Activated CD8-positive, alpha-beta memory T cell treated with anti-CD3 and anti-CD28 coated beads for 1 hour (primary cell): ENCODE measurements at places on chromosomes 7 and 10.

DNA sequence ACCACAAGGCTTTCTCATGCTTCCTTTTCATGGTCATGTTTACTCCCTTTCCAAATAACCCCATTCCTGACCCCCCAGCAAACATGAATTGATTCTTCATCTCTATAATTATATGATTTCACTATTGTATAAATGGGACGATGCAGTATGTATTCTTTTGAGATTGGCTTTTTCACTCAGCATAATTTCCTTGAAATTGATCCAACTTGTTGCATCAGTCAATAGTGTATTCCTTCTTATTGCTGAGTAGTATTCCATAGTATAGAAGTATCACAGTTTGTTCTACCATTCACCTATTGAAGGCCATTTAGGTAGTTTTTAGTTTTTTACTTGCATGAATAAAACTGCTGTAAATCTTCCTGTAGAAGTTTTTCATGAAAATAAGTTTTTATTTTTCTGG lies 264.7 kb downstream of the BAMBI start:
- no peak for DNase-seq

DNA sequence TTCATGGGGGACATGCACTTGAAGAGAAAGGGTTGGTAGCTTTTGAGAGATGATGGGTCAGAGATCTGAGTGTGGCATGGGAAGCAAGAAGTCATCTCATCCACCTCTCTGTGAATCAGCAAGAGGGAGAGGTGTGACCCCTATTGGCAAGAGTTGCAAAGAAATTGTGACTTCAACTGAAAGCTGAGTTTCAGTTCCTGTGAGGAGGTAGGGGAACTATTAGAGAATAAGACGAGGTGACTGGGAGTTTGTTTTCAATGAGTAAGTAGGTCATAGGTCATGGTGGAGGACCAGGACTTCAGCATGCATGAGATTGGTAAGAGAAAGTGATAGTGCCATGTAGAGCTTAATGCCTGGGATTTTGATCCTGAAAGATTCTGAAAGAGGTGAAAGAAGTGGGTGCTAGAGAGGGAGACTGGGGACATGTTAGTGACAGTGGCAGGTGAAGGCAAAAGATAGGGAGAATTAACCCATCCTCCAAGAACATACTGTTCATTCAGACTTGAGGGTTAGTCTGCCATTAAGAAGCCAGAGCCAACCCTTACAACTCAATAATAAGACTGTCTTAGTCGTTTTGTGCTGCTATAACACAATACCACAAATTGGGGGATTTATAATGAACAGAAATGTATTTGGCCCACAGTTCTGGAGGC lies 75.5 kb upstream of the CAPZA2 start:
- no peak for DNase-seq

DNA sequence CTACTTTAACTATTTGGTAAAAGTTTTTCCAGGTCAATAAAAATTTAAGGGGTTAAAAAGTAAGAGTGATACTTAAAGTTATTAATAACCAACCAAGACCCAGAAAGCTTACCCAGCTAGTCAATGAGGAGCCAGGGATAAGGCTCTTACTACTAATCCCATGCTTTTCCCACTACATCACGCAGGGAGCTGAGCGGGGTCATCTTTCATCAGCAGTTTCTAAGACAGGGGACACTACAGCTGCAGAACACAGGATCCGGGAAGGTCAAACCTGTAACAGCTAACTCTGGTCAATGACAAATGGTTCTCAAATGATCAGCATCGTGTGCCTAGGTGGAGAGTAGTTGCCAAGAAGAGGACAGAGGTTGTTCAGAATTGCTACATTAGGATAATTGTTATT lies 65.1 kb downstream of the RSU1 start:
- DNase-seq = no peak

GRCh38 chr7:131629217-131629882 lies 72.9 kb upstream of the PODXL start:
- DNase-seq = no peak

- no peak for DNase-seq
Measured at GRCh38 chr7:158364451-158364850, 223.2 kb downstream of the PTPRN2 start.

DNA sequence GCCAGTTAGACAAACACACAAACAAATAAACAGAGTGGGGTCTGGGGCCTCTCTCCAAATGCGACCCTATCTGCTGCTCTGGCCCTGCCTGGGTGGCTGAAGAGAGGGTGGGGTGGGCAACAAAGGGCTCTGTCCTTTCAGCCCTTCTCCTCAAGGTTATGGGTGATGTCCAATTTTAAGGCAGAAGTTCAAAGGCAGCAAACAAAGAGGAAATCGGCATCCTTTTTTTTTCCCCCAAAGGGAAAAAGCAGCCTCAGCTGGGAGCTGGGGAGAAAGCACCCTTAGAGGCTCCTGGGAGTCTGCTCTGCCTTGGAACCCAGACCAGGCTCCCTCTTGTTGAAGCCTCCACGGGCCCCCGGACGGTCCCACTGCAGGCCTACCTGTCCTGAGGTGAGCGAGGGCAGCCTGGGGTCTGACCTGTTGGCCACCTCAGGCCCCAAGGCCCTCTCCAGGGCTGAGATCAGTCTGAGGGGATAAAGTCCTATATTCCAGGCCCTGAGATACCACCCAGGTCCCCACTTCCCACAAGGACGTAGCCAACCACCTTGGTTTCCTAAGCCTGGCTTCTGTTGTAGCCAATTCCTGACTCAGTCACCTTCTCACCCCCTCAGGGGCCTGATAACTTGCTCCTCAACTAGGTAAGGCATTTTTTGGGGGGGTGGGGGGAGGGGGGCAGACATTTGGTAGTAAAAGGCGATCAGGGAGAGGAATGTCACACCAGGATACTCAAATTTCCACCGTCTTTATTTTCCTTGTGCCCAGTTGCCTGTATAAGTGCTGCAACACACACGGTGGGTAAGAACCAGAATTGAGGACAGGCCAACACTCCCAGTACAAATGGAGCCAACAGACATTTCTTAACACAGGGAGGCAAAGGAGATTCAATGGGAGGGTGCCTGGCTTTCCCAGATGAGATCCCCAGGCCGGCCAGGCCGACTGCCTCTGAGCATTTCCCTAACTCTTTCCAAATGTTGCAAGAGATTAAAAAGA lies 4.3 kb downstream of the HOXA11 start:
- DNase-seq = no peak

GRCh38 chr10:129841590-129841989 lies 122.5 kb downstream of the EBF3 start:
- no peak for DNase-seq

GRCh38 chr10:119421891-119422681 lies 120.4 kb downstream of the RGS10 start:
- no peak for DNase-seq

DNA sequence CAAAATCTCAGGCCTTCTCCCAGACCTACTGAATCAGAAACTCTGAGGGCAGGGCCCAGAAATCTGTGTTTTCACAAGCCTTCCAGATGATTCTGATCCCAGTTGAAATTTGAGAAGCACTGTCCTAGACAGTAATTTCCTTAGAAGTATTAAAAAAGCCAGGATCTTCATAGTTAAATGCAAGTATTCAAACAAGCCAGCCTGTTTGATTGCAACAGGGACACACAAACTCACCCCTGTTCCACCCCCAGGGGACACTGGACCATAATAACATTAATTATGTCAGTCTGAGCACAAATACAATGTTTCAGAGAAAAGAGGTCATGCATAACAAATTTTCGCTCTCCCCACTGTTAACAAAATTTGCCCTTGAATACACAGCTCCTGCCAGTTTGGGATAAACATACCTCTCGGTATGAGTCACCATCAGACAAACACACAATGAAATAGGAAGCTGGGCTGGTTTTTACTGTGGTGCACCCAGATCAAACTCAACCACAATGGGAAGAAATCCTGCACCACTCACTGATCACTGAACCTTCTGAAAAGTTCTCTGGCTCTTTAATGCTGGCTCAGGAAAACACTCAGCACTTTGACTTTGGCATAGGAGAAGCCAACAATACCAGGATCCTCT lies 34.3 kb downstream of the ABLIM1 start:
- DNase-seq = no peak

DNA sequence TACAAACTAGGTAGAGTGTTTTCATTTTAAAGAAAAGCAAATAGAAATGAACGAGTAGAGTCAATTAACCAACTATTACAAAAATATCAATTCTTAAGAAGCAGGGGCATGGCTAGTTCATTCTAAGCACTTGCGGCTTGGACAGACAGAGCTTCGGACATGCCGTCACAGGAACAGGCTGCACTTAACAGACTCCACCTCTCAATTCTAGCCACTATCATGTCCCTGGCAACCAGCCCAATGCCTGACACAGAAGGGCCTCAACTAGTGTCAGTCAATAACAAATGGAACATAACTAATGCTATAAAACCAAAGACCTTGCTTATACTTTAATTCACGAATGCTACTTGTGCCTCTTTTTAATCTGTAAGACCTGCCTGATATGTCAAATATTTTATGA lies 74.4 kb downstream of the TPK1 start:
- no peak for DNase-seq

DNA sequence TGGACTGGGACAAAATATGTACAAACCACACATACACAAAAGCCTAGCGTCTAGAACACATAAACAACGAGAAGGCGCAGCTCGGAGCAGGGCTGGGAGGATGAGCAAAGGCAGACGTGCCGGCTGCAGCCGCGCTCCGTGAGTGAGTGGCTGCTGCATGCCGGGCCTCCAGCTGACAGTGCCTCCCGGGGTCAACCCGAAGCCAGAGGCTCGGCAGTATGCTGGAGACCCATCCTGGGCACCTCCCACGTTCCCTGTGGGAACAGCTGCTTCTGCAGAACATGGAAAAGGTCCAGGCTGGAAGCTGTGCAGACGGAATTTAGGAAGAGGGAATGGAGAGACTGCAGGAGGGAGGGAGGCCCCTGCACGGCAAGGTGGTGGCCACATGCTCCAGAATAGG lies 3.6 kb upstream of the GPR146 start:
- DNase-seq = no peak

GRCh38 chr10:64690194-64690593 lies 1169.0 kb downstream of the REEP3 start:
- DNase-seq = no peak

DNA sequence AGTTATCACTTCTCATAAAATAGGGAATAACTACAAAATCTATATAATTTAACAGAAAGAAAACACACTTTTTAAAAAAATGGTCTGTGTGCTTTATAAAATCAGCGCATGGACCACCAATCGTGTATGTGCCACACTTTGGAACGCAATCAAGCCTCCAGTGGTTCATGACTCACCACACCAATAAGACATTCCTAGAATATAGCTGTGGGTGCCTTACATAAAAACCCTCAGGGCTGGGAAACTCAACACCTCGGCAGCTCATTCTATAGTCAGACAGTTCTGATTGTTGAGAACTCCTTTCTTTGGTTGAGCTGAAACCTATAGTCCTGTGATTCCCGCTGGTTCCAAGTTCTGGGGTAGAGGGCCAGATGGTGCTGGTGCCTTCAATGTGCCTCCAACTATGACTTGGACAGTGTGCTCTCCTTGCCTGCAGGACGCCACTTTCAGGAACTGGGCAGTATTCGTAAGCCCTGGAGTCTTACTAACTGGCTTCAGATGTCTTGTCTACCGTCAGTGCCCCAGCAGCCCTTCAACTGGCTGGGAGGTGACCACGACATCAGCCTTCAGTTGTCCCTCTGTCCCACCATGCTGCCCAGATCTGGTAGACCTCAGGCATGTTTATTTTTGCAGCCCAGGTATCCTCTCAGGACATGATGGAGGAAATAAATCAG lies 135.7 kb upstream of the GDF10 start:
- DNase-seq = no peak

- DNase-seq = no peak
Measured at GRCh38 chr7:20238754-20239324, 21.7 kb upstream of the MACC1 start.

GRCh38 chr7:89023877-89024276 lies 228.3 kb upstream of the TEX47 start:
- DNase-seq = no peak

GRCh38 chr10:117255835-117256460 lies 15.0 kb downstream of the SLC18A2 start:
- no peak for DNase-seq

DNA sequence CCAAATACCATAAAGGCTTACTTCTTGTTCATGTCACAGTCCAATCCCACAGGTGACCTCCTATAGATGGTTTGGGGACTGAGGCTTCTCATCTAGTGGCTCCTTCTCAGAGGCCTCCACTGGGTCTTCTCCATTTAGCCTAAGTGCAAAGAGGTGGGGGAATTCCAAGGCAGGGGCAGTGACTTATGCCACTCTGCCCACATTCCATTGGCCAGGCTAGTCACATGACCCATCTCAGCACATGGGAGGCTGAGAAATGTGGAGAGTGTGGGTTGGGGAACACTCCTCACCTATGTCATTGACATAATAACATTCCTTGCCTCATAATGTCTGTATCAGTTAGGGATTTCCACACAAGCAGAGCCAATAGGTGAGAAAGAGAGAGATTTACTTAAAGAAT lies 104.3 kb upstream of the PLXNA4 start:
- no peak for DNase-seq

DNA sequence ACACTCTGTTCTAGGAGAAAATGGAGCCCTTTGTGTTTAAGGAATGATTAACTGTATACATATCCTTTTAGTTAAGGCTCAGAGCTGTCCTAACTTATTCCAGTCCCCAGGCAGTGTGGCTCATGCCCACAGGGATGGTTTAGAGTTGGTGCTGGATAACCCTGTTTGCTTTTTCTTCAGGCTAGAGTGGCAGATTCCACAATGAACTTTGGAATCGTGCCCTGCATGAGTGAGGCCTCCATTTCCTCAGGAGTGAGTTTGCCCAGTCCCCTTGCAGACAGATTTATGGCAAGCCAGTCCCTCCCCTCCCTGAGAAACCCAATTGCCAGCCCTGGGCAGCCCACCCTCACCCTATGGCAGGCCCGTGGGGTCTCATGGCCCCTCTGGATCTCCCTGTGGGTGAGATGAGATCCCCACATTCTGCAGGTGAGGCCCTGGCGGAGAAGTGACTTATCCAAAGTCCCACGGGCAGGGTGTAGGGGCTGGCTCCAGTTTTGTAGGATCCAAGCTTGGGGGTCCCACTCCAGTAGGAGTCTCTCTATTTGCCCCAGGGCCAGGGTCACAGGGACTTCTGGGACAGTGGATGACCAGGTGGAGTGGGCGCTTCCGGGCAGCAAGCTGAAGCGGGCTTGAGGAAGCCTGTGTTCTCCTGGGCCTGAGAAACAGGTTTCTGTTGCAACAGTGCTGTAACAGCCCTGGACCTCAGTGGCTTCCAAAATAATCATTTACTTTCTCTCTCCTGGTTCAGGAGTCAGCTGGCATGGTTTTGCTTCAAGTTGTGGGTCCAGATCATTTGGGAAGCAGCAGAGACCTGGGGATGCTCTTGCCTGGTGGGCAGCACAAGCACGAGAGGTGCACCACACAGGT lies 9.0 kb upstream of the COMTD1 start:
- DNase-seq = no peak

DNA sequence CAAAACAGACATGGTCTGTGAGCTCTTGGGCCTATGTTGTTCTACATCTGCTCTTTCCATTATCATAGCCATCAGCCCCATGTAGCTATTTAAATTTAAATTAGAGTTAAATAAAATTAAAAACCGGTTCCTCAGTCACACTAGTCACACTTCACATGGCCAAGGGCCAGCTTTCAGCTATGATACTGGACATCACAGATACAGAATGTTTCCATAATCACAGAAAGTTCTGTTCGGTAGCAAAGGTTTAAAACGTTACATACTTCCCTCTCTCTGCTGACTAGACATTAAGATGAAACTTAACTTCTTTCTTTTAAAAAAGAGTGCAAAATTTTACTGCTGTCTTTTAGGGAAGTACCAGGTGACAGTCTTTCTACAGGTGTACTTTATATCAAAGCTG lies 43.0 kb downstream of the SRPK2 start:
- DNase-seq = no peak
